ENCODE measurements at places on chromosomes 11 and 22.

GRCh38 chr11:74533421-74533820 is 39.9 kb upstream of the LIPT2 start:
- no peak for DNase-seq

DNA sequence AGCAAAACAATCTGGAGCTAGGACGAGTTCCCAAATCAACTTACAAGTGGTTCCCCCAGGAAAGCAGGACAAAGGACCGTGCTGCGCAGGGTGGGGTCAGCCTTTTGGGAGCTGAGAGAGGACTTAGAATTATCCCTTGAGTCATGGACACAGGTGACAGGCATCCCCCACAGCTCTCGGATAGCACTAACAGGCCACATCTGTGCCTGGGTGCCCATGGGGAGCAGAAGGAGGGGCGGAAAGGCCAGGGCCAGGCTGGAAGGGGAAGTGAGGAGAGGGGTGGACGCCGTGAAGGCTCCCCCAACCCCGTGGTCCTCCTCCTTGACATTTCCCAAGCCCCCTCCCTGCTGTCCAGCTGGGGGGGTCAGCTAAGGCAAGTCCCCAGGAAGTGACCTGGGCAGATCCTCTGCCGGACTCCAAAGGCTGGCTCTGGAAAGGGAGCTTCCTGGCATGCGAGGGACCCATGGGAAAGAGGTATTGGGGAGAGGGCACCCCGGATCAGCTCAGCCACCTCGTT is 31.6 kb upstream of the A4GALT start:
- no peak for DNase-seq

DNA sequence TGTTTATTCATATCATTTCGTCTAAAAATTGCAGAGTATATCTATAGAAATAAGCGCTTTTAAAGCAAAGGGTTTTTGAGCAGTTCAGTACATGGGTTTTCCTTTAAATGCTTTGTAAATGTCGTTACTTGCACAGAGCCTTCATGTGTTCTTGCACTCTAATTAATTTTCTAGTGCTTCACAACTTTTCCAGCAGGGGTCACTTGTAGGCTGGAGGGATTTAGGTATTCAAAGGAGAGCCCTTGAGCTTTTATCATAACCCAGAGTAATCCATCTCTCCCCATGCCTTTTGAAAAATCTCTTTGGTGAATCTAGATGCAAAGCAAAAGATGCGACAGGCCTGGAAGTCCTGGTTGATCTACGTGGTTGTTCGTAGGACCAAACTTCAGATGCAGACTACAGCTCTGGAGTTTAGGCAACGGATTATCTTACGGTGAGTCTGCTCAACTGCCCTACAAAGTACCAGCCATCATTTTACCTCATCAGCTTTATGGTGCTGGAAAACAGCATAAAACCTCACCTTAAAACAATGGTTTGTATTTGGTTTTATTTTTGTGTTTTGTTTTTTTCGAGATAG is 60.4 kb downstream of the SFI1 start:
- peak; percentile 41 for DNase-seq

DNA sequence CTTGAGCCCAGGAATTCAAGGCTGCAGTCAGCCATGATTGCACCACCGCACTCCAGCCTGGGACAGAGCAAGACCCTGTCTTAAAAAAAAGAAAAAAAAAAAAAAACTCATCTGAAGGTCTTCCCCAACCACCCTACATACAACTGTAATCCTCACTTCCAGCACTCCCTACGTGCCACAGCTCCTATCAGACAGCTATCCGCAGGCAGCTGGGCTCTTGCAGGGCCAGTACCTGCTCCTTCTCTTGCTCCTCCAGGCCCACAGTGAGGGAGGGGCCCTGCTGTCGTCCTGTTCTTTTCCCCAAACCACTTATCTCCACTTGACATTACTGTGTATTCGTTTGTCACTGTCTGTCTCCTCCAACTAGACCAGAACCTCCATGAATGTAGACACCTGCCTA is 156.1 kb upstream of the NECTIN1 start:
- DNase-seq = no peak

DNA sequence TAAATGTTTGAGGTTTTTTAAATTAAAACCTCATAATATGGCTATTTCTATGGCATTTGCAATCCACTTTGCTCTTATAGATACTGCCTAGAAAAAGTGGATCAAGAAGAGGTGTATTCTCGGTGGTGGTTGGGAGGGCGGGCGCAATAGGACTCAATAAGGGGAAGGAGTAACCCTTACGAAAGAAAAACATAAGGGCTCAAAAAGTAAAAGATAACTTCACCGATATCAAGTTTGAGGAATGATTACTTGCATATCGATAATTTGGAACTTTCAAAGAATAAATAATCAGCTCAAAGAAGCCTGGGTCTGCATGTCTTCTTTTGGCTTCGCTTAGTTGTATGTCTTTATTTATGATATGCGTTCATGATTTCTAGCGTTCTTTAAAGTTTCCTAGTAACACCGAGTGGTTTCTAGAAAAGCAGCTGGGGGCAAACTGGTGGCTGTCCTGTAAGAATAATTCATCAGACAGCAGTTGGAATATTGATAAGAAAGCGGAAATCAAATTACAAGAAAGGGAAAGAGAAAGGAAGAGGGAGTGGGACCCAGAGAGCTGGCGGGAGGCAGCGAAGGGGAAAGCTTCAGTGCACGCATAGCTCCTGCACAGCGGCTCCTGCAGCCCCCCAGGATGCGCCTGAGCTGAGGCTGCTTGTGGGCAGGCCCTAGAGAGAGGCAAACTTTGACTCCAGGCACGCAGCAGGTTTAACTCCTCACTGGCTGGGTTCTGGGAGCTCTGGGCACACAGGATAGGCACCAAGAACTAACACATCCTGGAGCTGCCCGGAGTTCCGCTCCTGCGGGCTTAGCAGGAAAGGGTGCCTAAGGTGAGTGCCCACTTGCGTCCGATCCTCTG is 9.1 kb upstream of the FLI1 start:
- DNase-seq = no peak

GRCh38 chr22:39935612-39936011 is 24.6 kb upstream of the TMA7B start:
- DNase-seq = no peak

DNA sequence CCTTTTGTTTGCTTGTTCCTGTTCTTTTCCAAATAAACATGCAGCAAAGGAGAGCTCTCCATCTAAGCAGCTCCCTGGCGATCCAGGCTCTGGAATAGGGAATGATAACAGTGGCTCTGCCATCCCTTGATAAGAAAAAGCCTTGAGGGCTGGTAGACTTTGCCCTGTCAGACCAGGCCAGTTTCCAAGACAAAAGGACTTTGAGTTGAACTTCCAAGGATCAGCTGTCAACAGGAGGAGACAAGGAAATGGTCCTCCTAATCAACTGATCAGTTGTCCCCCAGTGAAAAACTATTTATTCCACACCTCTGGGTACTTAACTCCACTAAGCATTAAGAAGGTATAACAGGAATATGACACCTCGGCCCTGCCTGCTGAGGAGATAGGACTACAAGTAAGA is 127.8 kb downstream of the PARVA start:
- DNase-seq = no peak

DNA sequence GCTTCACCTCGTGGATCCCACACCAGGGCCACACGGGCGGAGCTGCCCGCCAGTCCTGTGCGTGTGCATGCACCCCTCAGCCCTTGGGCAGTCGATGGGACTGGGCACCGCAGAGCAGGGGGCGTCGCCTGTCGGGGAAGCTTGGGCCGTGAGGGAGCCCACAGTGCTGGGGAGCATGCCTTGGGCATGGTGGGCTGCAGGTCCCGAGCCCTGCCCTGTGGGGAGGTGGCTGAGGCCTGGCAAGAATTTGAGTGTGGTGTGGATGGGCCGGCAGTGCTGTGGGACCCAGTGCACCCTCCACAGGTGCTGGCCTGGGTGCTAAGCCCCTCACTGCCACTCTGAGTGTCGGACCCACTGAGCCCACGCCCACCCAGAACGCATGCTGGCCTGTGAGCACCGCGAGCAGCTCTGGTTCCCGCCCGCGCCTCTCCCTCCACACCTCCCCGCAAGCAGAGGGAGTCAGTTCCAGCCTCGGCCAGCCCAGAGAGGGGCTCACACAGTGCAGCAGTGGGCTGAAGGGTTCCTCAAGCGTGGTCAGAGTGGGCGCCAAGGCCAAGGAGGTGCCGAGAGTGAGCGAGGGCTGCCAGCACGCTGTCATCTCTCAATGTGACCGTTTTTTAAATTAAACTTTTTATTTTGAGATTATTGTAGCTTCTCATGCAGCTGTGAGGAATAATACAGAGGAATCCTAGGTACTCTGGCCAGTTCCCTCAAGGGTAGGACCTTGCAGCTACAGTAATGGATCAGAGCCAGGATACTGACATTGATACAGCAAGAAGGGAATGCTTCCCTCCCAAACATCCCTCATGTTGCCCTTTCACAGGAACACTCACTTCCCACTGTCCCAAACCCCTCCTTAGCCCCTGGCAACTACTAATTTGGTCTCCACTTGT is 127.7 kb downstream of the CRYBB2 start:
- DNase-seq = no peak

- DNase-seq = no peak
Observed at GRCh38 chr11:64670975-64671374, 52.0 kb downstream of the NRXN2 start.

GRCh38 chr22:50456466-50457234 is 18.2 kb downstream of the SBF1 start:
- no peak for DNase-seq

DNA sequence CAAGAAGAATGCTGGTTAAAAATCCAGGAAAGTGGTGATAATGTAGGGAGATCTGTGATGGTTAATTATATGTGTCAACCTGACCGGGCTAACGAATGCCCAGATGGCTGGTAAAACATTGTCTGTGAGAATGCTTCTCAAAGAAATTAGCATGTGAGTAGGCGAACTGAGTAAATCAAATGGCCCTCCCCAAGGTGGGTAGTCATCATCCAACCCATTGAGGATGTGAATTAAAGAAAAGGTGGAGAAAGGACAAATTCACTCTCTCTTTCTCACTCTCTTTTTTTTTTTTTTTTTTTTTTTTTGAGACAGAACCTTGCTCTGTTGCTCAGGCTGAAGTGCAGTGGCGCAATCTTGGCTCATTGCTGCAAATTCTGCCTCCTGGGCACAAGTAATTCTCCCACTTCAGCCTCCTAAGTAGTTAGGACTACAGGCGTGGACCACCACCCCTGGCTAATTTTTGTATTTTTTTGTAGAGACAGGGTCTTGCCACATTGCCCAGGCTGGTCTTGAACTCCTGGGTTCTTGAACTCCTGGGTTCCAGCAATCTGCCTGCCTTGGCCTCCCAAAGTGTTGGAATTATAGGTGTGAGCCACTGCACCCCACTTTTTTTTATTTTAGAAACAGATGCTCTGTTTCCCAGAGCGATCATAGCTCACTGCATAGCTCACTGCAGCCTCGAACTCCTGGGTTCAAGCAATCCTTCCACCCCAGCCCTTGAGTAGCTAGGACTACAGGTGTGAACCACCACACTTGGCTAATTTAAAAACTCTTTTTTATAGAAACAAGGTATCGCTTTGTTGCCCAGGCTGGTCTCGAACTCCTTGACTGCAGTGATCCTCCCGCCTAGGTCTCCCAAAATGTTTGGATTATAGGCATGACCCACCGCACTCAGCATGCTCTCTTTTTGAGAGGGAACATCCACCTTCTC is 22.0 kb upstream of the P2RY6 start:
- no peak for DNase-seq

- DNase-seq = no peak
Observed at GRCh38 chr22:49942565-49943404, 17.8 kb upstream of the PIM3 start.

- DNase-seq = no peak
Observed at GRCh38 chr11:93729129-93729616, 12.1 kb downstream of the TAF1D start.

DNA sequence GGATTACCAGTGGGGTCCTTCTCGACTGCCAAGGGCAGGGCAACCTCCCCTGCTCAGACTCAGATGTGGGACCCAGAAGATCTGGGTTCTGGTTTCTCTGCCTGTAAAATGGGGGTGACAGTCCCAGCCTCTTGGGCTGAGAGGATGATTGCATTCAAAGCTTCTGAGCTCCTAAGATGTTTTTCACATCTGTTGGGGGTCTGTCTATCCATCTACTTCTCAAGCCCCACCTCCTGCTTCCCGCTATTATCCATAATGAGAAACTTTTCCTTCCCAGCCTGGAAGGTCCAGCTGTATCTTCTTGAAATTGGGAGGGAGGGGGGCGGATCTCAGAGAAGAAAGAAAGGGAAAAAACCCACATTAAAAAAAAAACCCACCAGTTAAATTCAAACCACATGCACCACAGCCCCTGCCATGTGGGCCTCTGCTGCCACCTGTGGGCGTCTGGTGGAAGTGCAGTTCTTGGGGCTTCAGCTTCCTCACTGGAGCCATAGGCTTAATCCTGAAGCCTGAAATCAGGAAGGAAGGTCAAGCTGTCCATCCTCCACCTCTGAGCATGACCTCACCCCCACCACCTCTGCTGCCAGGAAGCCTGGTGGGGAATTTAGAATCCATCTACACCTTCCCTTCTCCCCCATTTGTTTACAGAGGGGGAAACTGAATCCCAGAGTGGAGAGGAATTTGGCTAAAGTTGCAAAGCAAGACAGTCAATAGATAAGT is 27.3 kb downstream of the ARHGEF17 start:
- DNase-seq = peak; percentile 86

DNA sequence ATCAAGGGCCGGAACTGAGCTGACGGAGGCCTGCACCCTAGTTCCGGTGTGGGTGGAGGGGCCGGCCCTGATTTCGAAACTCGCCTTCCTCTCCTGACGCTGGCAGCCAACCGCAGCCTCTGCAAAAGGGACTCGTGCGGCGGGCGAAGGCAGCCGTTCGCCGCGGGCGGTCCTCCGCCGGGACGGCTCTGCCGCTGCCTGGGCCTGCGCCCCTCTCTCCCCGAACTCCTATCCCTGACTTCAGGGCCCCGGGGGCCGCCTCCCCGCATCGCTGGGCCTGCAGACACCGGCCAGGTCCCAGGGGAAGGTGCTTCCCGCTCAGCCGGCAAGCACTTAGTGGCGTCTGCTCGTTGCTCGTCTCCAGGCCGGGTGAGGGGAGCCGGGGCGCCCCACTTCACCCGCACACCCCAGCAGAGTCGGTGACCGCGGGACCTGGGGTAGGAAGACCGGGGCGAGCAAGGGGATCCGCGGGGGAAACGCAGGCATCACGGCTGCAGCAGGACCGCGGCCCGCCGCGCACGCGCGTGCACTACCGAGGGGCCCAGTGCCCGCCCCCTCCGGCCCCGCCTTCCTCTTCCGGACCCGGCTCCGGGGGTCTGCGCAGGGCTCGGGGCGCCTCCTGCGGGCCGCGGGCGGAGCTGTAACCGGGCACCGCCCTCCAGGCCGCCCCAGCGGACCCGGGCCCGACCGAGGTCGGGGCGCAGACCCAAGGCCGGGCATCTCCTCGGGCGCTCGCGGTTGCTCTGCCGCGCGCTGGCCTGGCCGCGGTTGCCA is 464 bp upstream of the ANKRD13D start:
- peak; percentile 86 for DNase-seq

GRCh38 chr11:69870766-69871165 is 51.5 kb upstream of the FGF3 start:
- DNase-seq = no peak

Data from fibroblast of skin of back (primary cell).